ENCODE measurements at places on chromosomes 2 and 18.

- DNase-seq = no peak
These were observed 203.5 kb downstream of the MBD2 start for GRCh38 chr18:54020966-54021365.

- no peak for DNase-seq
These were observed 15.6 kb downstream of the ATOH8 start for GRCh38 chr2:85769236-85769982.

DNA sequence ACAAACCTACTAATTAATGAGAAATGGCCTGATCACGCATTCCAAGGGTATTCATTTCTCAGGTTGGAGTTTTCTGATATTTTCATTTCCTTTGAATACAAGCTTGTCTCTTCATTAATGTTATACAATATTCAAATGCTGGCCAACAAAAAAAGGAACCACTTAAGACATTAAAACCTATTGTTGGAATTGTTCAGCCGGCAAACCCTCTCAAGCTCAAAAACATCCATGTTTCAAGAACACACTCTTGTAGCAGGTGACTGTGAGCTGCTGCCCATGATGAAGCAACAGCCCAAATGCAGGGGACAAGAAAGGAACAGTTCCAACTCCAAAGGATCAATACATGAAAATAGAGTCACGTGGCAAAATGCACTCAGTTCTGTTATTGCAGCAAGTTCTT is 454.5 kb downstream of the BCL11A start:
- DNase-seq = no peak

- DNase-seq = no peak
These were observed 224.6 kb downstream of the EPHA4 start for GRCh38 chr2:221347471-221347870.

DNA sequence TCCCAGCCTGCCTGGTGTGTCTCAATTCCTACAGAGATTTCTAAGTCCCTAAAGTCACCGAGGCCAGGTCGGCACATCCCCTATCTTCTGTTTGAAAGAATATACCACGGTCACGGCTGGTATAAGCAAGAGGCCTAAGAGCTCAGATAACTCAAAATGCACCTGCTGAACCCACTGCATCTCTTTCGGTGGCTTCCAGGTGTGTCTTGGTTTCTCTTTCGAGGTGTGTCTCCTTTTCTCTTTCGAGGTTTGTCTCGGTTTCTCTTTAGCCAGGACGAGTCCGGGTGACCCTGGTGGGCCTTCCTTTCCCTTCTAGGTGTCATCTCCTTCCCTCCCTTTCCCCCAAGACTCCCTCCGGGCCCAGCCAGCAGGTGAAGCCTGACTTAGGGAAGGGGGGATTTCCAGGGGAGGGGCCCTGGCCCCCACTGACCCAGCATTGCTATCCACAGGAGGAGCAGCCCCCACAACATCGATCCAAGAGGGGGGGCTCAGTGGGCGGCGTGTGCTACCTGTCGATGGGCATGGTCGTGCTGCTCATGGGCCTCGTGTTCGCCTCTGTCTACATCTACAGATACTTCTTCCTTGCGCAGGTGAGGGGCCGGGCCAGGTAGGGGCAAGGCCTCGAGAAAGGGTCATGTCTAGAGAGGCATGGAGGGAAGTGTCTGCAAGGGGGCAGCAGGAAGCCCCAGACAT is 8.4 kb downstream of the ITM2C start:
- DNase-seq = no peak

All from AG09309 (cell line).